ENCODE measurements at places on chromosomes 6 and 20.

DNA sequence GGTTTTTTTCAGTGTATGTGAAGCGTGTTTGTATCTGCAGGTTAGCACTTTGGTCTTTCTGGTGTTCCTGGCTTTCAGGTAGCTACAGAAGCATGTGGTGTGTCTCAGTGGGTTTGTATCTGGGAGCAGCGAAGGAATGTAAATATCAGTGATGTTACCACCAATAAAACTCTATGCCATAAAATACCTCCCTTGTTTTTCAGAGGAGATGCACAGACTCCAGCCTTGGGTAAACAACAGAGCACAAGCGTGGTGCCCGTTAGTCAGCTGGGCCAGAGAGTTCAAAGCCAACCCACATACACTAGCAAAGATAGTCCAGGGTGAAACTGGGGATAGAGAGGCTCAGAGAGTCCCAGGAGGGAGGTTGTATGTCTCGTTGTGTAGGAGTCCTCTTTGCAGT is 393.8 kb downstream of the SMOC2 start:
- DNase-seq: no peak

- DNase-seq: no peak
These were observed 12.9 kb downstream of the SGK2 start for GRCh38 chr20:43571771-43572170.

DNA sequence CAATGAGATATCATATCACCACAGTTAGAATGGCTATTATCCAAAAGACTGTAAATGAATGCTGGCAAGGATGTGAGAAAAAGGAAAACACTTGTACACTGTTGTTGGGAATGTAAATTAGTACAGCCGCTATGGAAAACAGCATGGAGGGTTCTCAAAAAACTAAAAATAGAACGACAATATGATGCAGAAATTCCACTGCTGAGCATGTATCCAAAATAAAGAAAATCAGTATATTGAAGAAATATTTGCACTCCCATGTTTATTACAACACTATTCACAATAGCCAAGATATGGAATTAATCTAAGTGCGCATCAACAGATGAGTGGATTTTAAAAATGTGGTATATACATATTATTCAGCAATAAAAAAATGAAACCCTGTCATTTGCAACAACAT is 898.9 kb upstream of the MAN1A1 start:
- no peak for DNase-seq

DNA sequence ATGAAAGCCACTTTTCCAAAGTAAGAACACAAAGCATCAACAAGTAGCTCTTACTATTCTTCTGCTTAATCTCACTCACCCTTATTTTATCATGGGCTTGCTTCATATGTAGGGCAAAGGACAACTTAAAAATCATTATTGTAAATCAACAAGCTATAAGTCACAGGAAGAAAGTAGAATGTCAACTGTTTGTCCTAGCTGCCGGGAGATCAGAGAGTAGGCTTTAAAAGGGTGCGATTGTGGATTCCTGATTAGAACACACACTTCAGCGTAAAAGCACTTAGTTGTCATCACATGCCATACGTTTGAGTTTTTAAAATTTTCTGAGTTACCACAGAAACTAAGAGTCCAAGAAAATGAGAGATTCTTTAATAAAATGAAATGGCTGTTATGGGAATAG is 44.4 kb upstream of the NHSL1 start:
- DNase-seq: no peak

DNA sequence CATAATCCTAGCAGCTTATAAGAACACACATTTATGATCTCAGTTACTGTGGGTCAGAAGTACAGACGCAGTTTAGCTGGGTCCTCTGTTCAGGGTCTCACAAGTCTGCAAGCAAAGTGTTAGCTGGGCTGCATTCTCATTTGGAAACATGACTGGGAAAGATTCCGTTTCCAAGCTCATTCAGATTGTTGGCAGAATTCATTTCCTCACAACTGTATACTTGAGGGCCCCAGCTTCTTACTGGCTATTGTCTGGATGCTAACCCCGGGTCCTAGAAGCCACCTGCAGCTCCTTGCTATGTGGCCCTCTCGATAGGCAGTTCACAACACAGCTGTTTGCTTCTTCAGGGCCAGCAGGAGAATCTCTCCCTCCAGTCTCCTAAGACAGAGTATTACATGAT is 13.1 kb downstream of the TCP11 start:
- no peak for DNase-seq

GRCh38 chr6:56381801-56382251 is 134.4 kb upstream of the COL21A1 start:
- DNase-seq: no peak

DNA sequence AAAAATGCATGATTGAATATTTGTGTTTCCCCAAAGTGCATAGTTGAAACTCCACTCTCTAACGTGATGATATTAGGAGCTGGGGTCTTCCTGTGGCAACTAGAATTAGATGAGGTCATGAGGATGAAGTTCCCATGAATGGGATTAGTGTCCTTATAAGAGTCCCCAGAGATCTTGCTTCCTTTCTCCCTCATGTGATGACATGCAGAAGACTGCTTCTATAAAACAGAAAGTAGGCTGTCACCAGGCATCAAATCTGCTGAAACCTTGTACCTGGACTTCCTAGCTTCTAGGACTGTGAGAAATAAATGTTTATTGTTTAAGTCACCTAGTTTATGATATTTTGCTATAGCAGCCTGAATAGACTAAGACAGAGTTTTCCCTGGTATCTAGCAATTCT is 586.5 kb upstream of the EPHA7 start:
- DNase-seq: no peak

DNA sequence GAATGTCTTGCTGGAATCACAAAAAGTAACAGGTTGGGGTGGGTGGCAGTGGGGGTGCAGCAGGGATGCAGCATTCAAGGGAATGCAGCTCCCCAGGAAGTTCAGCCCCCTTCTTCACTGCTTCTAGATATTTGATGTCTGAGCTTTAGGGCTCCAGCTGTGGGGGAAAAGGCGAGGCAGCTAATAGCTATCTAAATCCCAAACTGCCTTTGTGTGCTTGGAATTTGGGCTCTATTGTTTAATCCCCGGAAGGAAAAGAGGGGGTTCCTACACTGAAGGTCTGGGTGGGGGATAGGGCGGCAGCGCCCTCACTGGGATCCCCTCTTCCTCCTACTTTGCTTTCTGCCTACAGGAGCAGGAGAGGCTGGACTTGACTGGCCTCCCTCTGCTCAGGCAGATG is 116.5 kb downstream of the SOBP start:
- no peak for DNase-seq

DNA sequence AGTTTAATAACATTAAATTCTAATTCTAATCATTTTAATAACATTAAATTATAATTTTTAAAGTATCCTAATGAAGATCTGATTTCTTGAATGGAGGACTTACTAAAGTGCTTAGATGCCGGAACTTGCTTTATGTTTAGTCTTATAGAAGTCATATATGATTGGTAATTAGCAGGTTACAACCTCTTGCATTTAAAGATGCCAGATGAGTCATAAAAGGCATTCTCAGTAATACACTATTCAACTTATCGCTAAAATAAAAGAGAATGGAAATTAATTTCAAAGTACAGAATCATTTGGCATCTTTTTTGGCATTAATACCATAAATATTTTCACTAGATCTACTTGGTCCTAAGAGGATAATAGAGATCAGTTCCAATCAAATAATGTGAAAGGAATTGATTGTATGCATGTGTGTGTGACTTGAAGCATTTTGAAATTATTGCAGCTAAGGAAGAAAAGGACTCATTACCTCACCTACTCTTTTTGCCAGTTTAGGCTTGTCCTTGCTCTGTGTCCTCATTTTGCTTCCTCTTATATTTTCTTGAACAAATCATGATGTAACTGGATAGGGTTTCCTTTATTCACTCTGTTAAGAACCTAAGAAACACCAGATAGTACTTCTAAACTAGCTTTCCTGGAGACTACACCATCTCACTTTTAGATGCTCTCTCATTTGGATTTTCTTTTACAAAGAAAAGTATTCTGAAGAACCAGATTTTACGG is 2.7 kb downstream of the COL21A1 start:
- no peak for DNase-seq

GRCh38 chr6:139115989-139116758 is 18.7 kb upstream of the HECA start:
- no peak for DNase-seq

DNA sequence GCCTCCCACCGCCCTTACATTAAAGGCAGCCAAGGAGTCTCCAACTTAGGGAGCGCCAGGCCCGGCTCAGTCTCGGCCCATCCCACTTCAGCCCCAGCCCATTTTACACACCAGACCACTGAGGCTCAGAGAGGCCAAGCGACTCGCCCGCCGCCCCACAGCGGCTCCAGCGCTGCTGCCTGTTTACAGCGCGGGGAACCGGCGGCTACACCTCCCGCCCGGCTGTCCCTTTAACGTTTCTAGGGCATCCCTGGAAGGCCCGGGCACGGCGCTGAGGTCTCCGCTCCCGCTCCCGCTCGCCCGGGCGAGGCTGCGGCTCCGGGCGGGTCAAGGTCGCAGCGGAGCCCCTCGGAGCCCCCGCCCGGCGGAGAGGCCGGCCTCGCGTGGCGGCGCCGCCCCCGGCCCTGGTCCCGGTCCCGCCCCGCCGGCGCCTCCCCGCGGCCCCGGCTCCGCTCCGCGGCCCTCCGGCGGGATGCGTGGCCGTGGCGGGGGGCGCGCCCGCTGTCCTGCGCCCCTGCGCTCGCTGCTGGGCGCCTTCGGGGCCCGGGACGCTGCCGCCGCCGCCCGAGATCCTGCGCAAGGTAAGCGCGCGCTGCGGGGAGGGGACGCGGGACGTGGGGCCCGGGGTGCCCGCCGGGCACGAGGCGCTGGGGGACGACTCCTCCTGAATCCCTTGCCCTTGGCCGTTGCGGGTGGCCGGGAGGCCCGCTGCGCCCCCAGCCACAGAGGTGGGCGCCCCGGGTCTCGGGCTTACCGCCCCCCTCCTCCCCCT is 27.1 kb upstream of the PHACTR3 start:
- DNase-seq: no peak

DNA sequence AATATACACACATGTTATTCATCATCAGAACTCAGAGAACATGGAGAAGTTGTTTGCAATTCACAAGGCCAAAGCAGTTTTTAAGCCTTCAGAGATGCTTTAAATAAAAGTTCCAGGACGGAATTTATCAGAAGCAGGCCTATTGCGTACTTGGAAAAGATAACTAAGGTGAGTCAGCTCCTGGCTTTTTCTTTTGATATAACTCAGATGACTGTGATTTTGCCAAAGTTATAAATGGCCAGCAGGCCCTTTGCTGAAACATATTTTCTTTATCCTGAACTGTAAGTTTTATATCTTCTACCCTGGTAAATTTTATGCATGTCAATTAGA is 55.0 kb upstream of the PLCB1 start:
- DNase-seq: no peak

DNA sequence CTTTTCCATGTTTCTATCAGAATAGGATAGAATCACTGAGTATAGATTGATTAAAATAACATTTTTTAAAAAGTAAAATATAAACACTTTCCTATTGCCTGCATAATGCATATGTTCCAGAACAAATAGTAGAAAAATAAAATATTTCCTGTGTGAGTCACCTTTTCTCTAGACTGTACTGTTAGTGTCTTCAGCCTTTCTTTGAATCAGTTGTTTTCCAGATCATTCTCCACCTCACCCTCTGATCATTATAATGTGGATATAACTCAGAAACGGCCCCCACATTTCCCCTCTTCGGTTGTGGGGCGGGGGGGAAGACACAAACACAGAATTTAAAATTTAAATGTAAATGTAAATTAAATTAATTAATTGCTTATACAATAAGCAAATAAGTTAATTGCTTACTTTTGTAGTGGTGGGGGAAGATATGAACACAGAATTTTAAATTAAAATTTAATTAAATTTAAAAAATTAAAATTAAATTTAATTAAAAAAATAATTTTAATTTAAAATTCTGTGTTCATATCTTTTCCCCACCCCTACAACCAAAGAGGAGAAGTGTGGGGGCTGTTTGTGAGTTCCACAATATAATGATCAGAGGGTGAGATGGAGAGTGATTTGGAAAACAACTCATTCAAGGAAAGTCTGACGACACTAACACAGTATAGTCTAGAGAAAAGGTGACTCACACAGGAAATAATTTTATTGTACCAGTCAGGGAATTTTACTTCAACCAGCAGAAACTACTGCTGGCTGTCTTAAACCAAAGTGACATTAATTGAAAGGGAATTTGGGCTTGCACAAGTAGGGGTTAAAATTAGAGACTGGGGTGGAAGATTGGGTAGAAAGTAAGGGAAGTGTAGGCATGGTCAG is 37.1 kb upstream of the PROKR2 start:
- no peak for DNase-seq

GRCh38 chr6:6604566-6604965 is 16.0 kb downstream of the LY86 start:
- DNase-seq: no peak

DNA sequence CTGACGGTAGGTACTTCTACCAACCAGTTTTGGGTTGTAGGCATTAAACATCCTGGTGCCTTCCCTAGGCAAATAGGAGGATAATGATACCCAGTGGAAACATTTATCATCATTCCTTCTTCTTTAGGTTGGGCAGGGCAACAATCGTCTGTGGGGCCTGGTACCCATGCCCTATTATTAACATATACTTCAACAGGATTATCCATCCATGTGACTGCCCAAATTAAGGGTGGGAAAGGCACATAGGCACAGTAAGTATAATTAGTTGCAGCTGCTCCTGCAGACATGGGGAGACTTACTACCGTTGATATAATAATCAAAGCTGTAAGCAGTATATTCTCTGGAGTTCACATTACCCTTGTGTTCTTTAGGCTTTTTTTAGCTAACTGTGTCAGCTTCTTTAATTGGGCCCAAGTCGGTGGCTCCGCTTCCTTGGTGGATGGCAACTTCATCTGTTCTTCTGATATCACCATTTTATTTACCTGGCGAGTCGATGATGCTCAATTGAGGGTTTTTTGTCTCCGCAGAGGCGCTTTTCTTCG is 16.8 kb downstream of the RPL7L1 start:
- no peak for DNase-seq

DNA sequence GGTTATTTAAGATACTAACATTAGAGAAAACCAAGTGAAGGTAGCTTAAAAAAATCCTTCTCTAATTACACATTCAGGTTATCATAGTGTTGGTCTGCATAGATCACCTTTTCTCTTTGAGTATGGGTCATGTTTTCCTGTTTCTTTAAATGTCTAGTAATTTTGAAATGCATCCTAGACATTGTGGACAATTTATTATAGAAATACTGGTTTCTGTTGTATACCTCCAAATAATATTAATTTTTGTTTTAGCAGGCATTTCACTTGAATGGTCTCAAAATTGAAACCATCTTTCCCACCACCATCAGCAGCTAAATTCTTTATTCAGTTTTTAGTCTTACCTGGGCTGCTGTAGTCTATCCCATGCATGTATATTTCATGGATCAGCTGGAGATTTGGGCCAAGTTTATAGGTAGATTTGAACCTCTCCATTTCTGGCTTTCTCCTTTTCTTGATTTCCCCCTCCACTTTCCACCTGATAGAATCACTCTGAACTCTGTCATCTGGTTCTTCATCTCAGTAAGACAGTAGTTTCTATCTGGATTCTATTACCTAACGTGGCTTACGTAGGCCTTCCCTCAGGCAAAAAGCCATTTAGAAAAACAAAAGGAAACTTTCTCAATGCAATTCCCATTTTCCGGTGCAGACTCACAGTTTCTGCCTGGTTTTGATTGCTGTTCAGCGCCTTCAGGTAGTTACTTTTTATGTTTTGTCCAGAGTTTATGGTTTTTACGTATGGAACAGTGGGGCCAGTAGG is 52.3 kb downstream of the ZFAND3 start:
- DNase-seq: no peak

Measured in T-helper 2 cell (primary cell).